ENCODE measurements at places on chromosomes 16 and 17.
A peak's percentile ranks its signal among the peaks of the same experiment; 100 is the strongest.

DNA sequence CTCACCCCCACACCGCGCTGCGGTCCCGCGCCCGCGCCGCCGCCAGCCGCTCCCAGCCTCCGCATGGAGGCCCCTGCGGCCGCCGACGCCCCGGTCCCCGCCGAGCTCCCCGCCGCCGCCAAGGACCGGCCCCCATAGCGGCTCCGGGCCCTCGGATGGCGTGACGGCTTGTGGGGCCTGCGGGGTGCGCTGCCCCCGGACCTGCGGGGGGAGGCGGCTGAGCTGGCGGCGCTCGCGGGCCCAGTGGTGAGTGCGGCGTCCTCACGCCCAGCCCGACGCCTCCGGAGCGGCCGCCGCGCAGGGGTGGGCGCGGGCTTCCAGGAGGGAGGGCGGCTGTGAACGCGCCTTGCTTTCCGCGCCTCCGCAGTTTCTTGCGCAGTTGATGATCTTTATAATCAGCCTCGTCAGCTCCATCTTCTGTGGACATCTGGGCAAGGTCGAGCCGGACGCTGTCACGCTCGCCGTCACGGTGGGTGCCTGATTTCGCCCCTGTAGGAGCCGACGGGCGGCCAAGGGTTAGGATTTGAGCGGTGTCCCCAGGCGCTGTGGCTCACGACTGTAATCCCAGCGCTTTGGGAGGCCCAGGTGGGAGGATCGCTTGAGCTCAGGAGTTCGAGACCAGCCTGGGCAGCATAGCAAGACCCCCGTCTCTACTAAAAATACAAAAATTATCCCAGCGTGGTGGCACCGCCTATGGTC, 46.4 kb downstream of the SLC47A1 start:
- DNase-seq = no peak

DNA sequence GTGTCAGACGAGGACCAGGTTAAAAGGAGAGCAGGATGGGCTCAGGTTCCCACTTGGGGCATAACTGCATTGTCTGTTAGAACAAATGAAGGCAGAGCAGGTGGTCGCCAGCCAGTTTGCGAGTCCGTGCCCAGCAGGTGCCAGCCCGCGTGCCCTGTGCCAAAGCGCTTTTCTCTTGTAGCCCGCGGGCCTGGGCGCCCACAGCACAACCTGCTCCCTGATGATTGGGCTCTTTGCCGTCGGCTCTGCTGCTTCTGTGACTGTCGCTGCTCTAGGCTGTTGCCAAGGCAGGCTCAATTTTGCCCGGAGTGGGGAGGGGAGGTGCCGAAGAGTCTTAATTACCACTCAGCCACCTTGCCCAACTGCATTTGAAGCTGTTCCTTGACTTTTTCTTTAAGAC, 21.1 kb downstream of the KNOP1 start:
- no peak for DNase-seq

GRCh38 chr16:68802190-68802589, 41.1 kb upstream of the TANGO6 start:
- DNase-seq = peak; percentile 58

GRCh38 chr16:82891424-82891823, 264.7 kb downstream of the CDH13 start:
- no peak for DNase-seq

DNA sequence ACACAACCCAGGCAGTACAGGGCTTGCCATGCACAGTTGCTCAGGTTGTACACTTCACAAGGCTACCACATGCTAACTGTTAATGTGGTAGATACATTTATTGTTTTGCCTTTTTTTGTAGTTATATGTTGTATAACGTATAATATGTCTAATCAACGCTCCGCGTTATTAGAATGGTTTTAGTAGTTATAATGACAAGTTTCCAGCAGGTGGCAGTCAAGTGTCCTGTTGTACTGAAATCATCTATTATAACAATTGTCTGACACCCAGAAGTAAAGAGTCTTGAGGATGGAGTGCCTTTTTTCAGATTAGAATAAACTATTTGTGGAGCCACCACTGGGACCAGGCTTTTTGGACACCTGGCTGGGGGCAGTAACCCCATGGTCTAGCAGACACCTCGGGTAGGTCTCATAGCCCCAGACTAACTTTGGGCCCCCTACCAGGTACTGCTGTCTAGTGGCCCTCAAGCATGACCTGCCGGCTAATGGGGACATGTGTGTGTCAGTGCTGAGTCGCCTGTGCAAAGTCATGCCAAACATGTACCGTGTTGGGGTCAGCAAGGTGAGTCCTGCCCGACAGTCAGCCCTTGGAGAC, 32.8 kb downstream of the MYO15A start:
- DNase-seq = peak; percentile 52

- peak; percentile 35 for DNase-seq
Observed at GRCh38 chr16:11190588-11191560, 65.1 kb downstream of the SOCS1 start.

- DNase-seq = no peak
Observed at GRCh38 chr16:14283786-14284185, 212.7 kb downstream of the MRTFB start.

GRCh38 chr16:13898233-13898632, 21.7 kb upstream of the ERCC4 start:
- no peak for DNase-seq

GRCh38 chr16:66591018-66591417, 11.8 kb downstream of the CMTM2 start:
- no peak for DNase-seq

GRCh38 chr16:70298988-70299938, at the start of gene DDX19B:
TSS of gene DDX19B (plus strand) at chr16:70299186. CDS start at chr16:70299298, 112 bp downstream.
- peak; percentile 64 for DNase-seq

GRCh38 chr17:76027159-76027839, at the start of gene EVPL:
TSS of gene EVPL (minus strand) at chr17:76027306. CDS start at chr17:76027198, 108 bp downstream.
- DNase-seq = no peak

GRCh38 chr17:75881678-75882454, 3.5 kb upstream of the TRIM47 start:
- DNase-seq = no peak

GRCh38 chr17:35892091-35893035, 12.2 kb upstream of the CCL5 start:
- DNase-seq = no peak

DNA sequence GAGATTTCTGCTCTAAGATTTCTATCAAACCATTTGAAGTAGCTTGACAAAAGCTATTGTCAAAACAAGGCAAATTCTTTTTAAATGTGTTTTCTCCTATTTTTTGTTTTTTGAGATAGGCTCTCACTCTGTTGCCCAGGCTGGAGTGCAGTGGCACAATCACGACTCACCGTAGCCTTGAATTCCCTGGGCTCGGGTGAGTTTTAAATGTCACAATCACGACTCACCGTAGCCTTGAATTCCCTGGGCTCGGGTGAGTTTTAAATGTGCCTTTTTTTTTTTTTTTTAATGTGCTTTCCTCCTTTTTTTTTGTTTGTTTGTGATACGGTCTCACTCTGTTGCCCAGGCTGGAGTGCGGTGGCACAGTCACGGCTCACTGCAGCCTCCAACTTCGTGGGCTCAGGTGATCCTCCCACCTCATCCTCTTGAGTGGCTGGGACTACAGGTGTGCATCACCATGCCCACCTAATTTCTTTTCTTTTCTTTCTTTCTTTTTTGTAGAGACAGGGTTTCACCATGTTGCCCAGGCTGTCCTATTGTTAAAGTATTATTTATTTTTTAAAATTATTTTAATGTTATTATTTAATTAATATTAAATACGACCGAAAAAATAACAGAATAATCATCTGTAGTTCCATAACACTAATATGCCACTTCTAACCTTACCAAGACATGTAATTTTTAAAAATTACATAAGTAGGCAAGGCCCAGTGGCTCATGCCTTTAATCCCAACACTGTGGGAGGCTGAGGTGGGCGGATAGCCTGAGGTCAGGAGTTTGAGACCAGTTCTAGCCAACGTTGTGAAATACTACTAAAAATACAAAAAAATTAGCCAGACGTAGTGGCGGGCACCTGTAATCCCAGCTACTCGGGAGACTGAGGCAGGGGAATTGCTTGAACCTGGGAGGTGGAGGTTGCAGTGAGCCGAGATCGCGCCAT, 69.7 kb upstream of the FA2H start:
- no peak for DNase-seq

GRCh38 chr16:57530104-57530521, 6.3 kb downstream of the CCDC102A start:
- DNase-seq = peak; percentile 48

- DNase-seq = no peak
Observed at GRCh38 chr16:79628988-79629387, 28.5 kb upstream of the MAF start.

- no peak for DNase-seq
Observed at GRCh38 chr17:7240375-7240774, 1.1 kb upstream of the PHF23 start.

- DNase-seq = peak; percentile 70
Observed at GRCh38 chr17:29149431-29150064, 30.6 kb downstream of the MYO18A start.

- DNase-seq = no peak
Observed at GRCh38 chr16:70752426-70752825, 48.5 kb downstream of the VAC14 start.

- peak; percentile 89 for DNase-seq
Observed at GRCh38 chr17:75155191-75155601, 884 bp upstream of the JPT1 start.

GRCh38 chr16:4094127-4094773, 22.0 kb downstream of the ADCY9 start:
- DNase-seq = no peak

DNA sequence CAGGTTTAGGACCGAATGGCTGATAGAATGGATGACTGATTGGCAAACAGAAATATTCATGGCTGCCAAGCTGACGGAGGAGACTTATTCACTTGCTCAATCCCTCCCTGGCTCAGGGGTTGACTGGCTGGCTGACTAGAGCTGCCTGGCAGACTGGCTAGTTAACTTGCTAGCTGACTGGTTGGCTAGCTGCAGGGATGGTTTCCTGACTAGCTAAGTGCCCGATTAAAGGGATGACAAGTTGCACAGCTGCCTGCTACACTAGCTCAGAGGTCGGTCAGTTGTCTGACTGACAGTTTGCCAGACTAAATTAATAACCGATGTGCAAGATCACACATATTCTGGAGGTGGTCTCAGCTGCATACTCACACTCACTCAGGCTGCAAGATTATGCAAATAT, 1208.4 kb upstream of the CDH8 start:
- DNase-seq = no peak

- no peak for DNase-seq
Observed at GRCh38 chr16:81513204-81514040, 68.8 kb downstream of the CMIP start.

DNA sequence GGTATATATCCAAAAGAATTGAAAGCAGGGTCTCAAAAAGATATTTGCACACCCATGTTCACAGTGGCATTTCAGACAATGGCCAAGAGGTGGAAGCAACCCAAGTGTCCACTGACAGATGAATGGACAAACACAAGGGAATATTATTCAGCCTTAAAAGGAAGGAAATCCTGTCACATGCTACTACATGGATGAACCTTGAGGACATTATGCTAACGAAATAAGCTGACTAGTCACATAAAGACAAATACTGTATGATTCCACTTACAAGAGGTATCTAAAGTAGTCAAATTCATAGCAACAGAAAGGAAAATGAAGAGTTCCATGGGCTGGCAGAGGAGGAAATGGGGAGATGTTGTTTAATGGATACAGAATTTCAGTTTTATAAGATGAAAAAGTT, 41.4 kb downstream of the TEX2 start:
- no peak for DNase-seq

DNA sequence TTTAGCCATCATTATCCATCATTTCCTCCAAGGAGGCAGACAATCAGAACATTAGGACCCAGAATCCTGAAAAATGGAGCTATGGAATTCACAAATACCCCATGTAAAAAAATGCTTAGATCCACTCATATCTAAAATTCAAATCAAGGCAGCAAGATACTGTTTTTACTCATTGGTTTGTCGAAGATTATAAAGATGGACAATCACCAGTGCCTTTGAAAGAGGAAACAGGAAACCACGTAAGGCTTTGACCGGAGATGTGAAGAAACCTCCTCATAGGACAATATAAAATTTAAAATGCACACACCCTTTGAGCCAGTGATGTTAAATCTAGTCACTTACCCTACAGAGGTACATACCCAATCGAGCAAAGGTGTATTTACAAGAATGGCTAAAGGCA, 130.0 kb downstream of the XYLT1 start:
- DNase-seq = no peak

Measured in LHCN-M2 (cell line).